ENCODE measurements at places on chromosomes 2 and 18.

DNA sequence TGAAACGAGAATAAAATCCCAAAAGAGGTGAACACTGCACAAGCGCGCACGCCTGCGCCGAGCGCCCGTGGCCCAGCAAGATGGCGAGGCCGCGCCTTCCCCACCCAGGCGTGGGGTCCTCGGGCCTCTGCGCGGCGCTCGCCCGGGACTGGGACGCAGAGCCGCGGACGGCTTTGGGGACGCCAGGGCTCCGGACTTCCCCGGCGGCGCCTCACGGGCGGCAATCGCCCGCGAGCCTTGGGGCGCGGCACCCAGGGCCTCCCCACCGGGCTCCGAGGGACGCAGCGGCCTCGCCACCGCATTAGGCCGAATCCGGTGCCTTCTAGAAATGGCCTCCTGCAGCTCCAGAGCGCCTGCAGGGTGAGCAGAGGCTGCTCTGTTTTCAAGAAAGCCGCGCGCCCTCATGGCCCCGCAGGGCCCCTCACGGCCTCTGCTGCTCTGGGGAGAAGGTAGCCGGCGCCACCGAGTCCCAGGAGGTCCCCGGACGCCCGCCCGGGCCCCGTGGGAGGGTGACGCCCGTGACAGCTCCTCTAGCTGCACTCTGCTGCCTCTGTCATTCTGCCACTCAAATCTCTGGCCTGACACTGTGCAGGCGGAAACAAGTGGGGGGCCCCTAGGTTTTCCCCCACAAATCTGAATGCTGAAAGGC is 35.9 kb upstream of the POMC start:
- DNase-seq, result no peak

DNA sequence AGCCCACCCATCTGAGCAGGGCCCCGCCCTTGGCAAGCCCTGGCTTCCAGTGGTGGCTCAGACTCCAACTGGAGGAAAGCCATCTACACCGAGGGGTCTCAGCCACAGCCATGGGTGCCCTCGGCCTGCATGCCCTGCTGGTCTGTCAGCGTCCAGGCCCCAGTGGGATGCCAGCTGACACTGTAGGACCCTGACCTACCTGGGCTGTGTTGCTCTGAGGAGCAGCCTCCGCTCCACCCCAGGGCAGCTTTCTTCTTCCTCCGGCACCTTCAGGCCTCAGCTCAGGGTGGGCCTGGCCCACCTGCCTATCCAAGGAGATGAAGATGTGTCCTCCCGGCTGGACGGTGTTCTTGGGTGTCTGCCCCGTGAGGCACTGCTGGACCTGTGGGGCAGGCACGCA is 13.9 kb upstream of the ARHGEF4 start:
- no peak for DNase-seq

GRCh38 chr2:14635391-14635871 is 2.9 kb downstream of the LRATD1 start:
- DNase-seq, result no peak

GRCh38 chr18:27860701-27861107 is 316.2 kb downstream of the CDH2 start:
- DNase-seq, result no peak

- no peak for DNase-seq
Observed at GRCh38 chr2:8203364-8203763, 478.5 kb upstream of the ID2 start.

DNA sequence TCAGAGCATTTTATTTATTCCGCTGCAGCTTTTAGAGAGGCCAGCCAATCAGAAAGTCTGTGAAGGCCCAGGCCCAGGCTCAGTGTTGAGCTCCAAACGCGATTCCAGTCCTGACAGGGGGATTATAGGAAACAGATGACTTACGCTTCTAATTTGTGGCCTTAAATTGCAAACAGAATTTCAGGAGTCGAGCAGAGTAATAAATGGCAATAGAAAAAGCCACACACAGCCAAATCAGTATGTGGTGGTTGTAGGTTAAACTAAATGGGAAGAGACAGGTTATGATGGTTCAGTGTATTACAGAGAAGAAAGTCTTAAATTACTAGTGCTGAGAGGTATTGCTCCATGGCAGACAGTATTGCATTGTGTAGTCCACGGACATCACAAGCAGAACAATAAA is 131.0 kb upstream of the ZEB2 start:
- DNase-seq, result no peak

- DNase-seq, result no peak
Observed at GRCh38 chr2:33247365-33247764, 229.1 kb upstream of the RASGRP3 start.

- no peak for DNase-seq
Observed at GRCh38 chr2:18500333-18500732, 60.1 kb downstream of the RDH14 start.

DNA sequence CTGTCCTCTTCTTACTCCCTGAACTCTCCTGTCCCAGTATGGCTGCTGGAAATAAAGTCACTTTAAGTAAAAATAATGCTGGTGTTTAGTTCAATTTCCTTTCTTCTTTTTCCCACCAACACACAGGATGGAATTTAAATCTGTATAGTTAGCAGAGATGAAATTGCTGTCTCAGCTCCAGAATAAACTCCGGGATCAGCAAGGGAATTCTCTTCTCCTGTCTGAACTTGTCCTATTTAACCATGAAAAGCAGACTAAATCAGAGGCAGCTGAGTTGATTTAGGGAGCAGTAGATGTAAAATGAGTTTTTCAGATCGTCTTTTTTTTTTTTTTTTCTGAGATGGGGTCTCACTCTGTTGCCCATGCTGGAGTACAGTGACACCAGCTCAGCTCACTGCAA is 25.9 kb downstream of the TTLL4 start:
- no peak for DNase-seq

- DNase-seq, result no peak
Observed at GRCh38 chr18:7617738-7618422, 50.8 kb downstream of the PTPRM start.

GRCh38 chr18:61972389-61973264 is 79.8 kb upstream of the RNF152 start:
- no peak for DNase-seq

- DNase-seq, result no peak
Observed at GRCh38 chr18:65941482-65941881, 190.7 kb downstream of the CDH7 start.

GRCh38 chr2:207088839-207089238 is 76.9 kb downstream of the KLF7 start:
- DNase-seq, result no peak

- no peak for DNase-seq
Observed at GRCh38 chr2:54559593-54560145, 103.5 kb downstream of the SPTBN1 start.

DNA sequence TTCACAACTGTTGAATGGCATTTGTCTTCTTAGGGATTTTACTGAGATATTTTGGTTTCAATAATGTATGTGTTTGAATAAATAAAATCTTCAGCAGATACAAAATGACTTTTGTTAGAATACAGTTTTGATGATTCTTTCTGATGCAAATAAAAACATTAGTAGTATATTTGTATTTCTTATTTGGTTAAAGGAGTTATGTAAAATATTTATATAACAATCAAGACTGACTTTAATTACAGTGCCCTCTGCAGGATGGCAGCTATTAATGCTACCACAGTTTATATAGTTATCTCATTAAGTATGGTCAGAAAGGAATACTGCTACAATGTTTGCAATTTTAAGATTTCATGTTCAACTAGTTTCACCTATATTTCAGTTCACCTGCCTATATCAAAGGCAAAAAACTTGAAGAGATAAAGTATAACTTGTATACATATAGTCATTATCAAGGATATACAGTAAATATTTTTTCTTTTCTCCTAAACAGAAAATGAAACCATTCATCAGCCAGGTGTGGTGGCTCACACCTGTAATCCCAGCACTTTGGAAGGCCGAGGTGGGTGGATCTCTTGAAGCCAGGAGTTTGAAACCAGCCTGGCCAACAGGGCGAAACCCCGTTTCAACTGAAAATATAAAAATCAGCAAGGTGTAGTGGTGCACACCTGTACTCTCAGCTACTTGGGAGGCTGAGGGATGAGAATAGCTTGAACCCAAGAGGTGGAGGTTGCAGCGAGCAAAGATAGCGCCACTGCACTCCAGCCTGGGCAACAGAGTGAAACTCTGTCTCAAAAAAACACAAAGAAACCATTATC is 19.8 kb downstream of the ARL5A start:
- DNase-seq, result no peak

GRCh38 chr2:169388161-169388560 is 25.8 kb upstream of the LRP2 start:
- no peak for DNase-seq

DNA sequence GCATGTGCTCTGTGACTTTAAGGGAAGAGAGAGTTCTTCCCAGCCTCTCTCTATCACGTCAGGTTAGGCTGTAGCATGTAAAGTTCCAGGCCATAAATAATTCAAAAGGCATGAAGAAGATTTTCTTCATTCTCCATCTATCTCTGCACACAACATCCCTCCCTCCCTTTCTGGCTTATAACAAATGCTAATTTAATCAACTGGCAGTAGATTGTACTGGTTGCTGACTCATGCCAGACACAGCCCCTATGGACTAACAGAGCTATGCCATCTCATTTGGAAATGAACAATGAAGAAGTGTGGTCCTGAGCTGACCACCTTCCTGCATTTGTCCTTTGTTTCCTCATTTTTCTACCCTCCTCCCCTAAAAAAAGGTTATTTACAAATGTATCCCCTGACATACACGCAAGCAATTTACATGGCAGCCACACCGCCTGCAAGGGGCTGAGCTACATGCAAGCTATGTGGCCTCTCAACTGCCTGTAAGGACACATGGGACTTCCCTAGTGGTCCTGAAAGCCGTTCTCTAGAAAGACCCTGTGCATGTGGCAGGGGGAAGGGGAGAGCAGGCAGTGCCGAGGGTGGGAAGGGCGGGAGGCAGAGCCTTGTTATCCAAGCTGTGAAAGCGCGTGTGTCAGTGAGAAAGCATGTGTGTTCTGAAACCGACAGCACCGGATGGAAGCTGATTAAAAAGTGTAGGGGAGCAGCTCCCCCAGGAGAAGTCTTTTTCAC is 90.9 kb upstream of the KLF7 start:
- DNase-seq, result no peak

- no peak for DNase-seq
Observed at GRCh38 chr2:74328074-74328473, 15.1 kb downstream of the SLC4A5 start.

DNA sequence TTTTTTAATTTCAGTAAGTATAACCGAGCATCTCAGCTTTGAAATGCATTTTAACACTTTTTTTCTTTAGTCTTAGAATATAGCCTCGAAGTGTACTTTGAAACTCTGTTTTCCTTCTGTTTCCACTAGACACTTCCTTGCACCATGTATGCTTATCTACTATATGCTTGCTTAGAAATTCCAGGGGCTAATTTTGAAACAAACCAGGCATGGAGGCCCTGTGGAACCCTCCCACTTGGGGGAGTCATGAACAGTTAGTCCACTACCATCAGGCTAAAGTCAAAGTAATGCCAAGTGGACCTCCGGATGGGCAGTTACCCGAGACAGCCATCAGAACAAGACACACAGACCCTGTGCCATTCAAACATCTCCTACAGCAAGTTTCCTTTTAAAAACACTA is 120.3 kb downstream of the LCLAT1 start:
- DNase-seq, result no peak

GRCh38 chr2:62197011-62197924 is 1.4 kb downstream of the B3GNT2 start:
- peak; percentile 23 for DNase-seq

- no peak for DNase-seq
Observed at GRCh38 chr2:112579241-112579640, 5.2 kb upstream of the CHCHD5 start.

- no peak for DNase-seq
Observed at GRCh38 chr18:25935356-25935755, 155.1 kb downstream of the SS18 start.

DNA sequence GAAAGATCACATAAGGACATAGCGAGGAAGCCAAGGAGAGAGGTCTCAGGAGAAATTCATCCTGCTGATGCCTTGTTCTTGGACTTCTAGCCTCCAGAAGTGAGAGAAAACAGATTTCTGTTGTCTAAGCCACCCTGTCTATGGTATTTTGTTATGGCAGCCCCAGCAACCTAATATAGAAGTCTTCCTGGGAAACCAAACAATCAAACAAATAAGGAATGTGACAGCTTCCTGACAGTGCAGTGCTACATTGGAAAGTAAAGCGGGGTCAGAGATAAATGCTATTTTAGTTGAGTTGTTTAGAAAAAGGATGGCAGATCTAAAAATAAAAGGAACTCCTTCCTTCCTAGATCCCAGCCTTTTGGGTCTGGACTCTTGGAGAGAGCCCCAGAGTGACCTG is 443.2 kb upstream of the GYPC start:
- no peak for DNase-seq

- DNase-seq, result no peak
Observed at GRCh38 chr2:195367809-195368208, 289.2 kb upstream of the SLC39A10 start.

DNA sequence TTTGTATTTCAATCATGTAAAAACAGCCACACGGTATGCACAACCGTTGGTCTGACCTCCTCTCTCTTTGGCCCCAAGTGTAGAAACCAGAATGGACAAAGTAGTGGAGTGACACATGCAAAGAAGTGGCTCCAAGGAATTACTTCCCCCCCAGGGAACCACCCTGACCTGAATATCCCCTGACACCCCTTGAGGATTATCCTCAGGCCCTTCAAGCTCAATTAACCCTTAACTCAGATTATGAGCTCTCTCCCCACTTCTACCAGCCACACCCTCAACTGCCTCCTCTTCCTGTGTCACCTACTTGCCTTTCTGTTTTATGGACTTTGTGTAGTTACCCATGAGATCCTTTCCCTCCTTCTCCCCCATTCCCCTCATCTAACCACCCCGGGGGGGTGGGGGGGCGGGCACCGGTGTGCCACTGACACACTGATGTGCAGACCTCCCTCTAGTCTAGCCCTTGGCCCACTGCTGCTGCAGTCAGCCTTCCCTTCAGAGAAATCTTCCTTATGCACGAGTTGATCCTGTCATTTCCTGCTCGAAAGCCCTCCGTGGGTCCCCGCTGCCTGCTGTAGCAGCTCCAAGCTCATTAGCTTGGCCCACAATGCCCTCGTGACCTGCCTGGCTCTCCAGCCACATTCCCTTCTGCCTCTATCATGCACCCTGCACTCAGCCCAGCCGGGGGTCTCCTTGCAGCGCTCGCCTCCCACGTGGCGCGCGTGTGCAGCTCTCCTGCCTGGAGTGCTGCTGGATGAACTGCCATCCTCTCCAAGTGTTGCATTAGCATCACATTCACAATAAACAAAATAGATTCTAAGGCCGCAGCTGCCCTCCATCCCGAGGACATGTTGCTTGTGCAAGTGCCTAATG is 40.1 kb upstream of the TMEM177 start:
- DNase-seq, result no peak

- DNase-seq, result no peak
Observed at GRCh38 chr2:29495536-29496060, 380.4 kb downstream of the CLIP4 start.

Measured in effector memory CD4-positive, alpha-beta T cell (primary cell).